Naive thymus-derived CD4-positive, alpha-beta T cell (primary cell): ENCODE measurements at places on chromosomes 3 and 15. TPM values are rescaled to one million over a fixed set of nuclear protein-coding genes. Genes with fewer than 3 reads are reported as not detected.

- DNase-seq = no peak
- H3K4me1 ChIP-seq = no peaks in the 10 kb centered on the region
- no peaks in the 10 kb centered on the region for H3K27me3 ChIP-seq
These were observed 67.5 kb downstream of the TMEM39A start for GRCh38 chr3:119395923-119396358.

Gene POC1A
- 0.58 TPM for total RNA-seq

Gene CHRD
- total RNA-seq = not detected

Gene DNASE1L3
- 0.66 TPM for total RNA-seq

Gene BUB1B
- total RNA-seq = 1.2 TPM

GRCh38 chr3:49470714-49471420, 800 bp downstream of the DAG1 start:
- peak overlapping the region; percentile 94 for H3K27ac ChIP-seq
- peaks cover 15% of the 10 kb centered on the region for H3K4me1 ChIP-seq
- H3K27me3 ChIP-seq = no peaks in the 10 kb centered on the region
- no peaks in the 10 kb centered on the region for H3K36me3 ChIP-seq
- no peak for DNase-seq
